ENCODE measurements at places on chromosomes 5 and 9.

GRCh38 chr5:8934455-8934854 lies 611.4 kb downstream of the SEMA5A start:
- DNase-seq: no peak

DNA sequence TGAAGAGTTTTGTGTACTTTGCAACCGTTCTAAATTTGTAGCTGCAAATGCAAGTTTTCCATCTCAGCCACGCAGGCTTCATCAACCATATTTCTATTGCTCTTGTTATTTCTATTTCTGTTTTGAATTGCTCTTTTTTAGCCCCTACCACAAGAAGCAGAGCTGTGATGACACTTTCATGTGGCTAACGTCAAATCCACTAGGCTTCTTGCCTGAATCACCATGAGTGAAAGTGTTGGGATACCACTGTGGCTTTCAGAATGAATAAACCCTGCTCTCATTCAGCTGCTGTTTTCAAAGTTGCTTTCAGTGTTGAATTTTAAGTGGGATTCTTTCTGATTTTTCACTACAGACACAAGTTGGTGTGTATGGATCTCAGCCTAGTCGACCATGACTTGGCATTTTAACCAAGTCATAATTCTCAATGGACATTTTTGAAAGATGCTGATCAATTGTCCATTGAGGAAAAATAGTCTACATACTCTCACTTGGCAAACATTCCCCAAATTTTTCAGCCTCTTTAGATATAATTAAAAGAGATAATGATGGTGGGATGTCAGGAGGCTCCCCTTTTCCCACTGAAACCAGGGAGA lies 41.0 kb upstream of the MTAP start:
- DNase-seq: no peak

GRCh38 chr9:21866302-21866701 lies 63.9 kb downstream of the MTAP start:
- no peak for DNase-seq

GRCh38 chr9:94882966-94883641 lies 156.6 kb downstream of the AOPEP start:
- no peak for DNase-seq

DNA sequence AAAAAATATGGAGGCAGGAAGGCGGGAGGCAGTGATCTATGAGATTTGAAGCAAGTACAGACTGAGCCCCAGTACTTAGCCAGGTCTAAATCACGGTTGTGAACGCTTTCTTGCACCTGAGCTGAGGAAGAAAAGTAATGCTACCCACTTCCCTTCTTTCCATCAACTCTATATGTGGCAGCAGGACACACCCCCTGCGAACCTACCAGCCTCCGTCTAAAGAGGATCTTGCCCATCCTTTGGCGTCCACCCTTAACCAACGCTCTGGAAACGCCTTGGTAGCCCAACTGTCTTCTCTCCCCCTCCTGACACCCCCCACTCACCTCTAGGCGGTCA lies 545 bp downstream of the HMGCS1 start:
- no peak for DNase-seq

- DNase-seq: no peak
Measured at GRCh38 chr5:143610946-143611345, 201.0 kb upstream of the HMHB1 start.

- no peak for DNase-seq
Measured at GRCh38 chr9:111936391-111936790, 39.8 kb downstream of the UGCG start.

DNA sequence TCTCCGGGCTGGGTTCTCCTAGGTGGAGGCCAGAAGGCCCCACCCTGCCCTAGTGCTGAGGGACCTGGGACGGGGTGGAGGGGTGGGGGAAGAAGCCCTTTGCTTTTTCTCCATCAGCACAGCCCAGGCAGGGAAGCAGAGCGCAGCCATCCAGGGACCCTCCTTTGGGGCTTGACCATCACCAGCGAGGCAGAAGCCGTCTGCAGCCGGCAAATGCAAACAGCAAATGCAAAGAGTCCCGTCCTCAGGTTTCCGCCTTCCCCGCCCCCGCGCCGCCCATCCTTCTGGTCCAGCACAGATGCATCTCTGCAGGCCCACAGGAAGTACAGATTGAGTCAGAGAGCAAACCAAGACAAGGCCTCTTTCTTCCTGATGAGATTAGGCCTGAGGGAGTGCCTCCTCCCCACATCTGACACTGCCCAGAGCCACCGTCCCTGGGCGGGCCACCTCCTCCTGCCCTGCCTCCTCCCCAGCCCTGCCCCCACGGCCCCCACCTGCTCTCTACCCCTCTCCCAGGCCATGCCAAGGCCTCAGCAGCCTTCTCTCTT lies 23.4 kb downstream of the CORO2A start:
- no peak for DNase-seq

DNA sequence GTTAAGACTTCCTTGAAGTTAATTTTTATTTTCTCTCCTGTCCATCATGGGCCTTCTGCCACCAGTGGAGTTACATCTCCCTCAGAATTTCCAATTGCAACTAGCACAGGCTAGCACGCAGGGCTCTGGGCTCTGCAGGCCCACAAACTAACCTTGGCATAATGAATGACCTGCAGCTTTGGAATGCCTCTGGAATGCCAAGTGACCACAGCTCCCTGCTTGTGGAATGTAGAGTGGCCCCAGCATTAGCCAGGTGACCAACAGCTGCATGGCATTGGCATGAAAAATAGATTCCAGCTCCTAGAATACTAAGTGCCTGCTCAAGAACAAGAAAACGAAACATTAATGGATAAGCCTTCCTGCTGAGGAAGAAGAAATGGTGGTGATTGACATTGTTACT lies 726.1 kb downstream of the BRINP1 start:
- DNase-seq: no peak

All from amygdala (tissue), 56 donors.